ENCODE measurements at places on chromosomes 11 and 22. TPM values are rescaled to one million over a fixed set of nuclear protein-coding genes. Genes with fewer than 3 reads are reported as not detected.

The MEI1 gene
- not detected for total RNA-seq

The NCF4 gene
- total RNA-seq, result 13.5 TPM

The VSIG2 gene
- 0.36 TPM for total RNA-seq

The MS4A2 gene
- total RNA-seq, result 2.5 TPM

The TENM4 gene
- 1.4 TPM for total RNA-seq

The NUP160 gene
- total RNA-seq, result 20.2 TPM

The MRGPRX3 gene
- not detected for total RNA-seq

DNA sequence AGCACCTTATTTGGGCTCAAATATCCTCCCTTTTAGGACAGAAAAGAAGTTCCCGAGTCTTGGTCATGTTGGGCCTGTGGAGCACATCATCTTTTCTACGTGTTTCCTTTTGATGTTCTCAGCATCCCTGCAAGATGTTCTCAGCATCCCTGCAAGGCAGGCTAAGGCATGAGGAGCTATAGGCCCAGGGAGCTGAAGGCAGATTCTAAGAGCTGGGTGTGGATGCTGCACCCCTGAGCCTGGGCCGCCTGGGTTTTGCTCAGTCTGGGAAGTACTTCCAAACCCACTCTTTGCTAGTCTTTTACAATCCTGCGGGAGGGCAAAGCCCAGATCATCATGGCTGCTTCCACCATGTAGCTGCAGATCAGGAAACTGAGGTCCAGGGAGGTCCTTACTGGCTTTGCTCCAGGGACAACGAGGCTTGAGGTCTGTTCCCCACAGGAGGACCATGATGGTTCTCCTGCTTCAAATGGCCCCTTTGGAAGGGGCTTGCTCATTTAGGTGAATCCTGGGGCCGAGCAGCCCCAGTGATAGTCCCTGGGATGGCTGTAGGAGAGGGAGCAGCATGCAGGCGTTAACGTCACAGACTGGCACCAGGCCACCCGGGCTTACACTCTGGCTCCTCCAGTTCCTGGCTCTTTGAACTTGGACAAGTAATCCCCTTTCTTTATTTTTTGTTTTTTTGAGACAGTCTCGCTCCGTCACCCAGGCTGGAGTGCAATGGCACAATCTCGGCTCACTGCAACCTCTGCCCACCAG lies 10.6 kb downstream of the LRRC75B start:
- no peaks in the 10 kb centered on the region for H3K36me3 ChIP-seq
- H3K4me1 ChIP-seq, result peaks cover 17% of the 10 kb centered on the region
- H3K4me3 ChIP-seq, result no peak overlapping the region
- no peaks in the 10 kb centered on the region for H3K27me3 ChIP-seq
- peak overlapping the region; percentile 83 for H3K27ac ChIP-seq

DNA sequence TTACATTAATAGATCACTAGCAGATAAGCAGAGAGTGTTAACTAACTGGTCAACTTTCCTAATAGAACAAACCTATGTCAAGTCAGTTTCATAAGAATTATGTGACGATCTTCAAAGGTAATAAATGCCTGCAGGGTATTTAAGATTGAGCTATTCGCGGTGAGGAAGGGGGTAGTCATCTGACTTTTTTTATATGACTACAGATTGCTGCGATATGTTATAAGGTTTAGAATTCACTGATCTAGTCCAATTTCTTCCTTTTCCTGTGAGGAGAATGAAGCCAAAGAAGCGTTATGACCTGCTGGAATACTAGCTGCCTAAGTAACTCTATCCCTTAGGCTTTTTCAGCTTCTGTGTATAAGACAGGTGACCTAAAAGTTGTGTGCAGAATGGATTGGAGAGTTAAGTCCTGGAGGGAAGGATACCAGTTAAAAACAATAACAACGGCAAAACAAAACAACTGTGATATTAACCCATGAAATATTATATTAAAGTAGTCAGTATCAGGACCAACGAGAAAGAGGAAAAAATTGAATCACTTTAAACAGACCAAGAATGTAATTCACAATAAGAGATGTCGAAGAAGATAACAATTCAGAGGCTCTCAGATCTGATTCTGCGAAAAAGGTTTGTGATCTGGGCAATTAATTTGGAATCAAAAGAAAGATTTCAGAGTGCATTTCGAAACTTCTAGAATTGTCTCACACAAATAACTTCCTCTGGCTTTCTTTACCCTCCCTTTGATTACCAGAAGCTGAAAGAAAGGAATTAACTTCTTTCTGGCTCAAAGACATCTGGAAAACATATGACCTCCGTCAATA lies 630 bp downstream of the CASP4 start:
- no peak for DNase-seq
- H3K4me3 ChIP-seq, result peak overlapping the region; percentile 48
- H3K27me3 ChIP-seq, result no peaks in the 10 kb centered on the region
- no peaks in the 10 kb centered on the region for H3K4me1 ChIP-seq
- H3K27ac ChIP-seq, result peak overlapping the region; percentile 64

DNA sequence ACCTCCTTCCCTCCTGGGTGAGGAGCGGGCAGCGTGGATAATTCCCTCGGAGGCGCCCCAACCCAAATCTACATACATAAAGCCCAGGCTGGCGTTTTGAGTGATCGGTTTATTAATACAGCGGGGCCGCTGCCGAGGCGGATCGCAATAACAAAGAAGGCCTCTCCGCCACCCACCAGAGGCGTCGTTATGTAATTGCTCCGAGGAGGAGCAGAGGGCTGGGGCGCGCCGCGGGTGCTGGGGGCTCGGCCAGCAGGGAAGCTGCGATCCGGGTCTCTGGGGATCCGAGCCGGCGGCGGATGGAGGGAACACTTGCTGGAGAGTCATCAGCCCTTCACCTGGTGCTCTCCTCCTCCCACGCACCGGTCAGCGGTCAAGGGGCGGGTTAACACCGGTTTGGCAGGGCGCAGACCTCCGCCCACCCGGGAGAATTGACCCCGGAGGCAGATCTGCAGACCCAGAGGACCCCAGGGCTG lies 6.4 kb upstream of the TP53I11 start:
- DNase-seq, result no peak
- H3K27me3 ChIP-seq, result peaks cover 15% of the 10 kb centered on the region
- H3K4me3 ChIP-seq, result no peak overlapping the region
- peak overlapping the region; percentile 16 for H3K27ac ChIP-seq

- no peak overlapping the region for H3K27ac ChIP-seq
- DNase-seq, result no peak
Measured at GRCh38 chr11:73292525-73292894, 15.6 kb upstream of the ARHGEF17 start.

GRCh38 chr11:102883141-102883540 lies 8.4 kb upstream of the MMP12 start:
- no peaks in the 10 kb centered on the region for H3K36me3 ChIP-seq
- H3K27ac ChIP-seq, result no peak overlapping the region
- H3K27me3 ChIP-seq, result no peaks in the 10 kb centered on the region
- H3K4me1 ChIP-seq, result no peaks in the 10 kb centered on the region
- no peak for DNase-seq

- peaks cover 5% of the 10 kb centered on the region for H3K4me1 ChIP-seq
- H3K36me3 ChIP-seq, result no peaks in the 10 kb centered on the region
- no peak overlapping the region for H3K27ac ChIP-seq
- no peak for DNase-seq
Measured at GRCh38 chr11:12922418-12922817, 86.7 kb upstream of the RASSF10 start.

- no peak for DNase-seq
- H3K4me1 ChIP-seq, result no peaks in the 10 kb centered on the region
Measured at GRCh38 chr11:64834723-64835615, 9.5 kb downstream of the CDC42BPG start.

GRCh38 chr22:47324435-47324990 lies 562.1 kb downstream of the TBC1D22A start:
- no peaks in the 10 kb centered on the region for H3K4me1 ChIP-seq
- DNase-seq, result no peak
- H3K27me3 ChIP-seq, result no peaks in the 10 kb centered on the region

GRCh38 chr11:106463154-106463553 lies 385.7 kb downstream of the AASDHPPT start:
- no peak overlapping the region for H3K27ac ChIP-seq
- peaks cover 11% of the 10 kb centered on the region for H3K4me1 ChIP-seq
- H3K36me3 ChIP-seq, result no peaks in the 10 kb centered on the region
- no peak for DNase-seq
- H3K4me3 ChIP-seq, result no peak overlapping the region
- no peaks in the 10 kb centered on the region for H3K27me3 ChIP-seq

DNA sequence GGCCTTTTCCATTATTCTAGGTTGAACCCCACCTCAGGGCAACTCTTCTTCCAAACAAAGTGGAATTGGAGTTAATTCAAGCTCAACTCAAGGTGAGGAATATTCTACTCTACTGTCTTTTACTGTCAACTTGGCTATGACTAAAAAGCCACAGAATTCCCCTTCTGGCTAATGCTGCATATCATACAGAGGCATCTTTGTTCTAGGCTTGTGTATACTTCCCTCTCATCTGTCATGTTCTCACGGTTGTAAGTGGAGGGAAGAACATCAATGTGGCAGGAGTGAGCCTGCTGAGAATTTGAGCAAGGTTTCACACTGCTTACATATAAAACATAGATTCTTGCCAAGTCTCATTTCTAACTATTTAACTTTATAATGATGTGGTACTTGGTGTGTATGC lies 921.4 kb upstream of the CNTN5 start:
- no peaks in the 10 kb centered on the region for H3K4me1 ChIP-seq
- no peaks in the 10 kb centered on the region for H3K36me3 ChIP-seq
- H3K27ac ChIP-seq, result no peak overlapping the region
- DNase-seq, result no peak

DNA sequence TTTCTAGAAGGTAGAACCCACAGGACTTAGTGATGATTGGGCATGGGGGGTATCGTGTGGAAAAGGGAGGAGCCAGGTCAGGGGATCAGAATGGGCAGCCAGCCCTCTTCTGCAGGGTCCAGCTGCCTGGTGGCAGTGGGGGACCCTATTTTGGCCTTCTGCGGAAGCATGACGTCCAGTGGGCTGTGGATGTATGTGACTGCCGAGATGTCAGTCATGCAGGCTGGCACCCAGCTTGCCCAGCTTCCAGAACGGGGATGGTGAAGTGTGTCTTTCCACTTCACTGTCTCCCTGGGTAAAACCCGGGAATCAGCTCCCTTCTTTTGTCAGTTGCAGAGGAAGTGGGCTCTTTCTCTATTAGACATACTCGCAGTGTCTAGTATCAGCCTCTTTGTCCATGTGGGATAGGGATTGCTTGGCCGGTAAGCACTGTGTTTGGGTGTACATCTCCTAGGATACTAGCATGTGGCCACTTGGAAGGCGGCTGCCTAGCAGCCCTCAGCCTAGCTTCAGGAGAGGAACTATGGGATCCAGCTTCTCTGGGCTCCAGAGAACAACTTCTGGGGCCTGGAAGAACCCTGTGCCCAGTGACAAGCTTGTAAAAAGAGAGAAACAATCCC lies 51.4 kb downstream of the GRIK4 start:
- H3K27me3 ChIP-seq, result peaks cover 43% of the 10 kb centered on the region
- DNase-seq, result no peak
- H3K4me1 ChIP-seq, result no peaks in the 10 kb centered on the region
- no peaks in the 10 kb centered on the region for H3K36me3 ChIP-seq
- no peak overlapping the region for H3K4me3 ChIP-seq

Data from sigmoid colon (tissue), 7 donors.